Stimulated activated CD4-positive, alpha-beta T cell treated with anti-CD3 and anti-CD28 coated beads, Interleukin-1b, Interleukin-23, amount 100 ng/mL, for 48 hours (primary cell): ENCODE measurements at places on chromosomes 4 and X.
A peak's percentile ranks its signal among the peaks of the same experiment; 100 is the strongest.

DNA sequence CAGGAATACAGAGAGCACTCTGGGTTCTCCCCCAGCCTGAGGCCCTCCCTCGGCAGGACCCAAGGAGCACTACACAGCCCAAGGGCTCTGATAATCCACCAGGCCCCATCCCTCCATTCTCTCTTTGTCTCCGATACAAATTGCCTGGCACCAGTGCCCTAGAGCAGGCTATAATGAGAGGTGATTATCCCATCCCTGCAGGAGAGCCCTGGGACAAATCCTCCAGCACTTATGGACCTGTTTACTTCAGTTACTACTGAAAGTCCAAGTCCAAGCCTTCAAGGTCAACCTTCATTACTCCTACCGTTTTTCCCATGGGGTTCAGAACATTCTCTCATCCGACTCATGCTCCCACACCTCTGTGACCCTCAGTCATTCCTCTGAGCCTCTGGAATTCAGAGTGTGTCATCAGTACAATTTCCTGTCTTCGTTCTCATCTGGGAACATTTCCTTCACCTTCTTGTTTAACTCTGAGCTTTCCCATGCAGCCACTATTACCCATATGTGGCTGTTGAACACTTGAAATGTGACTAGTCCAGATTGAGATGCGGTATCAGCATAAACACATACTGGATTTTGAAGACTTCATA is 299.0 kb downstream of the RAPGEF2 start:
- no peak for DNase-seq

DNA sequence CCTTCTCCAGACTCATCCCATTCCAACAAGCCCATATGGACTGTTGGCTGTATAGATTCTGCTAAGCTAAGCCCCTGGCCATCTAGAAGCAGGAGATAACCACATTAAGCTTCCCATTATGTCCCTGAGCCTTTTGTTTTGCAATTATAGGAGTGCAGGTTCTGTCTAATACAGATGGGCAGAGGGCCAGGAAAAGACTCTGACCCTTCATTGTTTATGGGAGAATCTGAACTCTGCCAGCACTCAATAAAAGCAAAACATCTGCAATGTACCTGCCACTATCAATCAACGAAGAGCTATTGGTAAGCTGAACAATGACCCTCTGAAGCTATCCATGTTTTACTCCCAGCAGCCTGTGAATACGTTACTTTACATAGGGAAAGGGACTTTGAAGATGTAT is 207.3 kb upstream of the CLNK start:
- no peak for DNase-seq

- no peak for DNase-seq
Measured at GRCh38 chr4:158032733-158033415, 140.0 kb downstream of the GASK1B start.

DNA sequence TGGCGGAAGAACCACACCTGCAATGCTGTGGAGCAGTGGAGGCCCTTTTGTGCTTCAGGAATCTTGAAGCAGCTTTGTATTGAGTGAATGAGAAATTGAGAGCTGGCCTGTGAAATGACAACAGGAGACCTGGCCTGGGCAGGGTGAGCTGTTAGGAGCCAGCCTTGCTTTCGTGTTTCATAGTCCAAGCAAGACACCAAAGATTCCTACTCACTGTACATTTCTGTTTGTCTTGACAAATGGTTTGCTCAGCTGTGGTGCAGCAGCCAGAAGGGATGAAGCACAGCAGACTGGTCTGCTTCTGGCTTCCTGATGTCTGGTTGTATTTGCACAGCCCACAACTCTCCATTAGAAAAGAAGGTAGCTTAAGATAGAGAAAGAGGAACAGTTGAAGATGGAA is 96.5 kb downstream of the GATB start:
- DNase-seq, result no peak

DNA sequence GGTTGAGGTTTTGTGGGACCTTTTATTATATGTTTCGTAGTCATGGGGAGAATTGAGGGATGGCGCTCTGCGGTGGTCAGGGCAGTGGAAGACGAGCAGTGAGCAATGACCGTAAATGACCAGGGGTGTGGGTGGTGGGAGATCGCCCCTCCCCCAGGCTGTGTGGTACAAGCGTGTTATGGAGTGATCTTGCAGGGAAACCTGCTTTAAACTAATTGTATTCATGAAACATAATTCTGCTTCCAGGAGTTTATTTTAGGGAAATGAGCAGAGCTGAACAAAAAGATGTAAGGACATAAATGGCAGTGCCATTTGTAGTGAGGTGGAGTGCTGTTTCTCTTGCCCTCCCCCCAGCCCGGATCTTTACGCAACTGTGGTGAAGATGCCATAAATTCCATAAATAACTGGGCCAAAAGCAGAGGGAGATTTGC is 20.2 kb downstream of the GYG2 start:
- no peak for DNase-seq

DNA sequence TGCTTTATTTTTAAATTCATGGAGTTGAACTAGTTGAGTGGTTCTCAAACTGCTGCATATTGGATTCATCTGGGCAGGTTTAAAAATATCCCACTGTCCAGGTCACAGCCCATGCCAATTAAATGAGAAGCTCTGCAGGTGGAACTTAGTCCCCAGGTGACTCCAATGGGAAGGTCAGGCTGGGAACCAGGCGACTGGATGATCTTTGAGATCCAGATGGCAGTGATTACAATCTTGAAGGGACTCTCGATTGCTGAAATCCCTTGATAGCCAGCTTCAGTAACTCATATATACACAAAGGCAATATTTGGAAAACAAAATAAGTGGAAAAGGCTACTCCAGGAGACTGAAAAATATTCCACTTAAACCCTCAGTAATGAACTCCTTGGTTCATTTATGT is 8.1 kb downstream of the ADH1A start:
- DNase-seq, result no peak

DNA sequence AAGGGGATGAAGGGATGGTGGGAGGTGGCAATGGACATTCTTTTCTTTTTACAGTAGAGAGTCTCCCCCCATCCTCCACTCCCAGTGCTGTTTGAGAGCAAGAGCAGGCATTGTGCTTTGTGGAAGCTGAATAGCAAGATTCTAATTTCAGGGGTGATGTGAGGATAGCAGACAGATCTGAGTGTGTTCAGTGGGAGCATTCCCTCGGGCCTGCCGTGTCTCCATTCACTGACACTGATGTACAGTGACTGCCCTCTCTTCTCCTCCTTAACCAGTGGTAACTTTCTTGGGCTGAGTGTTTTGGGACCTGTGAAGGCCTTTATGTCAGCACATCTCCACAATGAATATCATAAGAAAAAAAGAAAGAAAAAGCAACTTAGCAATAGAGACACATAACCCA is 396.6 kb upstream of the RPS6KA3 start:
- DNase-seq, result no peak

- no peak for DNase-seq
Measured at GRCh38 chr4:10032625-10033024, 11.3 kb upstream of the SLC2A9 start.

DNA sequence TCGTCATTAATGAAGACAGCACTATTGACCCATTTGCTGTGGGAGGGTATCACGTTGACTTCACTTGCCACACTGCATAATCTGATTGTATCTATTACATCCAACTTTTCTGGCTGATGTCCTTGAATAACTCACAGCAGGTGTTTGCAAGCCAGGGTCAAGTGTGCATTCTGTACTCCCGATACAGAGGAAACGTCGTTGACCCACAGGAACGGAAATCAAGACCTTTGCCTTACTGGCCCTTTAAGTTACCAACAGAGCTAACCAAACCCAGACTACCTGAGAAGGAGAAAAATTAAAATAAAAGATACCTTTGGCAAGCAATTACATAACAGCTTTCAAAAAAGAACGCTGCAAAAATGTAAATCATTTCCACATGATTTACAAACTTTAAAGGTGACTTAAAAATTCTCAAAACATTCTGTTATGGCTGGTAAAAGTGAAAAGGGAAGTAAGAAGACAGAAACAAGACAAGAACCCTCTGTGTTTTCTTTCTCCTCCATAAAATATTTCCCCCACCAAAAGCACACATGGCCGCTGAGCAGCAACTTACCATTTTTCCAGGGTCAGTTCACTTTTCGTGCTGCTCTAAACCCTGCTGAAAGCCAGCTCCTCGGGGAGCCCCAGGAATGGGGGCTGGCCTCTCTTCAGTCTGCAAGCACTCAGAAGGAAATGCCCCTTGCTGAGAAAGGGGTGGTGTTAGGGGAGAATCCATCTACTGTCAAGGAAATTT is 6.5 kb upstream of the SHISA3 start:
- DNase-seq, result no peak

DNA sequence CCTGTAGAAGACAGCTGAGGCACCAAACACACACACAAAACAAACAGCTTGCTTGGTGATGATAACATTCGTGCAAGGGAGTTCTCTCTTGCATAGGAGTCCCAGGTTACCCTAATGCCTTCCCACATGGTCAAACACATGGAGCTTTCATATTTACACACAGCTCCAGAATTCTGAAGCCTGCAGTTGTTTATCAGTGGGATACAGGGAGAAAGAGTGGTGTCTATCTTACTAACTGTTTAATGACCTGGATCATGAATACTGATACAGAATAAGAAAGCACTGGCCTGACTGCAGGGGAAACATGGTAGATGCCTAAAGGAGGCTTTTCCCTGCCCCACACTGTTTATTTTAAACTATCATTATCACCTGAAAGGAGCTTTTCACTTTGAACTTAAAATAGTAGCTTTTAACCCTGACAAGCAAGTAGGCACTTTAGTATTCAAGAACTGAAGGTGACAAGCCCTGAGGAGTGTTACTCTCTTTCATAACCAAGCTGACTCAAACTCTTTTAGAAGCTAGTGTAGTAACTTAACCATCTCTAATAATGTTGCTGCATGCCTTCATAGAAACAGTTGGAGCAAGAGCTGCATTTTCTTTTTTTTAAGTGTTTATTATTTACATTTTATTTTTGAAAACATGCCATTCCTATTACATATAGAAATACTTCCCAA is 15.6 kb downstream of the TET2 start:
- no peak for DNase-seq

DNA sequence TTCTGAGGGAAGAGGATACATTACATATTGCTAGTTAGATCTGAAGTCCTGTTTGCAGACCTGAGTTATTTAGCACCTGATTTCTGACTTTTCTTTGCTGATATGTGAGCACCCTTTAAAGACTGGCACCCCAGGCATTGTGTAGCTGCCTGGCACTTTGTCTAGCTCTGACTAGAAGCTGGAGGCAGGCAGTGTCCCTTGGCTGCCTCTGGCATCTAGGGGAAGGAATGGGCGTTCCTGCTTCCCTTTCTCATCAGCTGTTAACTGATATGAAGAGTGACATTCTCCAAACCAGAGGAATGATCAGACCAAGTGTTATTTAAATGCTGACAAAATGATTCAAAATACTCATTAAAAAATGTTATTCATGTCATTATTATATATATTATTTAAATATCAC is 30.3 kb upstream of the SHISA3 start:
- DNase-seq, result no peak

GRCh38 chrX:119618439-119618838 is 12.2 kb upstream of the NKRF start:
- DNase-seq, result no peak

- no peak for DNase-seq
Measured at GRCh38 chr4:99506781-99507180, 4.0 kb upstream of the C4orf17 start.

GRCh38 chrX:65528705-65529340 is 5.8 kb downstream of the LAS1L start:
- DNase-seq, result peak; percentile 20

- DNase-seq, result peak; percentile 1
Measured at GRCh38 chr4:2251795-2252529, 9.9 kb downstream of the MXD4 start.

GRCh38 chr4:110085131-110085530 is 113.3 kb downstream of the ELOVL6 start:
- DNase-seq, result no peak

DNA sequence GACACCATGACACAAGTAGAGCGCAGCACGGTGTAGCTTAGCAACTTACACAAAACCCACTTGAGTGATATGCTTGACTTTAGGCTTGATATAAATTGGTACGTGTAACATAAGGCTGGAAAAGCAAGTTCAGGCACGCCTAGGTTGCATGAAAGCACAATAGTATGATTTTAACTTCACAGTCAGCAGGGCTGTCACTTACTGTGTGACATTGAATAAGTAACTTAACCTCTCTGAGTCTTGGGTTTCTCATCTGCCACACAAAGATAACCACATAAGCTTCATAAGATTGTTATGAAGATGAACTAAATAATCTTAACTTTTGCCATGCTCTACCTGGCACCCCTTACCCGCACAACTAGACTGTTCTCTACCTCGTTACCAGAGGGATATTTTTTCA is 9.5 kb downstream of the SRD5A3 start:
- no peak for DNase-seq

GRCh38 chr4:73668782-73669201 is 48.6 kb upstream of the RASSF6 start:
- DNase-seq, result no peak

DNA sequence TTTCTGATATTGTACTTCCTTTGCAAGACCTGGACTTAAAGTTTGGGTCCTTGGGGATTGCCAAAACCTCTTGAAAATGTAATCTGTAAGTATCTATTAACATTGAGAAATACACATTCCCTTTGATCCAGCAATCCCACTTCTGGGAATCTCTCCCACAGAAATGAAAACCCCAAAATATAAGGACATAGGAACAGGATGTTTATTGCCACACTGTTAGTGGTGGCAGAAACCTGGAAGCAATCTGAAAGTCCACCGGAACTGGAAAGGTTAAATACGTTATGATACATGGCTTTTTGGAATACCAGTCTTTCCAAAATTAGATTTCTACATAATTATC is 71.2 kb upstream of the STX18 start:
- no peak for DNase-seq

GRCh38 chr4:8709729-8710360 is 117.3 kb downstream of the CPZ start:
- DNase-seq, result no peak

GRCh38 chr4:37780444-37781130 is 45.9 kb upstream of the PGM2 start:
- DNase-seq, result peak; percentile 8

GRCh38 chr4:168524006-168524405 is 27.2 kb downstream of the PALLD start:
- DNase-seq, result no peak

DNA sequence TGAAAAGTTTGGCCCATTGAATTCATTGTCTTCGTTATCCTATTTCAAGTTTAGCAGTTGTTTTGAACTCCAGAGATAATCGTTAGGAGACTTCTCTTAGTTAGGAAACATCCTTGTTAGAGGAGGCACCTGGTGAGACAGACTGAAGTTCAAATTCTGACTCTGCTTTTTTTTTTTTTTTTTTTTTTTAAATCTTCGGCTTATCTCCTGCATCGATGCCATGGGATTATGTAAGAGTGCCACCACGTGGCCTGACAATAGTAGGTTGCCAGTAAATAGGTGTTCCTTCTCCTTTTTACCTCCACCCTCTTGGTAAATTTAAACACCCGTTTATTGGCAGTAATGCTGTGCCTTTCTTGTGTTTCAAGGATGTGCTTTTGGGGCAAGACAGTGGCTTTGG is 149.3 kb downstream of the SOWAHB start:
- DNase-seq, result peak; percentile 10
